ENCODE measurements at places on chromosomes 1 and 21.

DNA sequence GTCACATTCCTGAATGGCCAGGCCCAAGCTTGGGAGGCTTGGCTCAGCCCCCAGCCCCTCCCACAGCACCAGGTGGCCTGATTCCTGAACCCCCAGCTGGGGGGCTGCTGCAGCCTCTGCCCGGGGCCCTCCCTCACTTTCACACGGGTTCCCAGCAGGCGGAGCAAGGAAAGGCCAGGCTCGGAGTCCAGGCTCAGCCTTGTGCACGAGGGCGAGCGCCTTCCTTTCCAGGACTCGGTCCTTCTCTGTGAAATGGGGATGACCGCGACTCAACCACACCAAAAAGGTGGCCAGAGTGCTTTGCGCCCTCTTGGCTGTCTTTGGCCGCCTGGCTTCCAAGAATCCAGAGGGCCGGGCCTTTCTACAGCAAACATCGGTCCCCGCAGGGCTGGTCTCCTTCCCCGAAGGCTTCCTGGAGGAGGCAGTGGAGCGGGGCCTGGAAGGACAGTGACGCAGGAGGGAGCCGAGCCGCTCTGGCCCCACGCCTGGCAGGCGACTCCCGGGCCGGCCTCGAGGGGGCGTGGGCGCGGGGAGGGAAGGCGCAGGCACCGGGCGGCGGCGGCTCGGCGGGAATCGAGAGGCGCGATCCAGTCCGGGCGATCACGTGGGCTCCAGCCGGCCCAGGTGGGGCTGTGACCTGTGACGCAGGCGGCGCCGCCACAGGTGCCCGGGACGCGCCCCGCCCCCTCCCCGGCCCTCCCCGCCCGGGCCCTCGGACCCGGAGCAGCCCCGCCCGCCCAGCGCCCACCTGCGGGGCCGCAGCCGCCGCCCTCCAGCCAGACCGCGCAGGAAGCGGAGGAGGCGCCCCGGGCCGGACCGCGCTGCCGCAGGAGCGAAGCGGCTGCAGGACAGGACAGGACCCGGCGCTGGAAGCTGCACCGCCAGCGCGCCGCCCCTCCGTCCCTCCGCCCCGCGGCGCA, at the start of gene ARHGEF16:
Gene ARHGEF16 (plus strand): TSS at position 775 of the 920 bp plus-strand sequence. CDS start 8,420 bp downstream, outside the sequence.
- DNase-seq = peak; percentile 8

DNA sequence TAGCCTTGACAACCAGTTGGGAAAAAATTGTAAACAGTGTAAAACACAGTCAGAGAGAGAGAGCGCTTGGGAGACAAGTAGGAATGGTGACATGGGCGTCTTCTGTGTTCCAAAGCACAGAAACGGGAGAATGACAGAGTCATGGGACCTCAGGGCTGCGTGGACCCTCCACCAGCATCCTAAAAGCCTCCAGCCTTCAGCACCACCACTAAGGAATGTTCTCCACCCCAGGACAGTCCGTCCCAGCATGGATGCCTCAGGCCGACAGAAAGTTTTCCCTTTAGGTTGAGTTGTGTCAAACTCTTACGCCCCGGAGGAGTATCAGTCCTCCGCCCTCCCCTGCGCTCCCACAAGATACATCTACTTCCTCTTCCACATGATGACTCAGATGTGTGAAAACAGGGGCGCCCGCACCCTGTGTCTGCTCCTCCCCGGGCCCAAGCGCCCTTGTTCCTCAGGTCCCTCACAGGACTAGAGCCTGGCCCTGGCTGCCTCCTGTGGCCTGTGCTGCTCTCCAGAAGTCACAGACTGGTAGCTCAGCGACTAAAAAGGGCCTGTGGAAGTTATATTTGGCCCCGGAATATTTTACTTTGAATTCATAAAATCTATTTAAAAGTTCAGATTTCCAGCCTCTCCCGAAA, 63.9 kb upstream of the EFHD2 start:
- peak; percentile 55 for DNase-seq

GRCh38 chr1:199246716-199247115, 607.9 kb downstream of the PTPRC start:
- DNase-seq = no peak

GRCh38 chr1:166573199-166573598, 266.1 kb upstream of the POGK start:
- no peak for DNase-seq

DNA sequence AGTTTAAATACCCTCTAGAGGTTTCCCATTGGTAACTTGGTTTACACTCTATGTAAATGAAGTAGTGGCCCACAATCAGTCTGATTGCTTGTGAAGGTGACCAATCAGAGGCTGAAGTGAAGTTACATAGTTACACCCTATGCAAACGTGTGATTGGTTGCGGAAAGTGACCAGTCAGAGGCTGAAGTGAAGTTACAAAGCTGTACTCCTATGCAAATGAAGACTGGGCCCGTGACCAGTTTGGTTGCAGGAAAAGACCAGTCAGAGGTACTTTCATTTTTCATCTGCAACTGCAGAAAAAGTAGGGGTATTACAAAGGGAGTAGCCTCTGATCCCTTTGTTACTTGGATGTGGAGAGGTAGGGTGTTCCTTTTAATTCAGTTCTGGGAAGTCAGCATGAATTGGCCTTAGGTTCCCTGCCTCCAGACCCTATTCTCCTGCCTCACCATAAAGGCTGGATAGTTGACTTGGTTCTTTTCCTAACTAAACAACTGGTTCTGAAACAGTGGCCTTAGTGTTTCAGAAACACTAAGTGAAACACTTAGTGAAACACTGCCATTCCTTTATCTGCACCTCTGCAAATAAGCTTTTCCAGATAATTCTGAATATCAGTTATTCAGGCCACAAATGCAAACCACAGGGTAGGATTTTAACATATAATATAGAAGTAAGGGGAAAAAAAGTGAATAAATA, 39.3 kb downstream of the MAGI3 start:
- no peak for DNase-seq

DNA sequence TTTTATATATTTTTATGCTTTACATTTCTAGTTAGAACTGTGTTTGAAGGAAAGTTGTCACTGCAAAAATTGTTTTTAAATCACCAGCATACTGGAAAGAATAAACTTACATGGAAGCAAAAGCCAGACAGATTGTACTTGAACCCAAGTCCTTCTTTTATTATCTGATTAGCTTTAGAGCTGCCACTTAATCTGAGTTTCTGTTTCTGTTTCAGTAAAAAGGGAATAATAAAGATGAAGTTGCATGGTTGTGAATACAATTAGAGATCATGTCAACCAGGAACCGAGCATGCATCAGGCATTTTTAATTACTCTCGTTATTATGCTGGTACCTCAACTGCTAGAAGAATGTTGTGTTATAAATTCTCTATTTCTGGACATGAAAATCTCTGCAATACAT, 76.9 kb upstream of the EXO1 start:
- DNase-seq = no peak

GRCh38 chr1:214108097-214108446, 120.3 kb downstream of the PROX1 start:
- no peak for DNase-seq

GRCh38 chr1:68969441-68969840, 472.6 kb upstream of the DEPDC1 start:
- no peak for DNase-seq

DNA sequence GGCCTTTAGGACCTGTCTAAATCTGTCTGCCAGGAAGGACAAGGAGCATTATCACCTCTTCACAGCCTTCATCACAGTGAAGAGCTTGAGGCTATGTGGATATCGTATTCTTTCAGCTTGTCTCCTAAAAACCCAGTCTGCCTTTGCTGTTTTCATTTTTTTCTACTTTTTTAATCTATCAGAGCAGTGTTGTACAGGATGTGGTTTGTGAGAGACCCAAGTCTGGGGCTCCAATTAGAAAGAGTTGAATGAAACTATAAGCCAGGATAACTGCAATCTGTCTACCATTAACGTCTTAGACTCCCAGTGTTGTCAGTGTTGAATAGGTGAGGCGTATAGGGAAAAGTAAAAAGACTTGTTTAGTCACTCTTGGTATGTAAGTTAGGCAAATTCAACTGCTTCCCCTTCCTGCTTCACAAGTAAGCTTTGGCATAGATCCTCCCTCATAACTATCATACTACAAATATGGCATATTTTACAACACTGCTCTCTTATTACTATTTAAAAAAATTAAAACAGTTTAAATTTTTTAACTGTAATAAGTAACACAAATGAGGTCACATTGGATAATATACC, 1225.8 kb upstream of the PRMT6 start:
- no peak for DNase-seq

DNA sequence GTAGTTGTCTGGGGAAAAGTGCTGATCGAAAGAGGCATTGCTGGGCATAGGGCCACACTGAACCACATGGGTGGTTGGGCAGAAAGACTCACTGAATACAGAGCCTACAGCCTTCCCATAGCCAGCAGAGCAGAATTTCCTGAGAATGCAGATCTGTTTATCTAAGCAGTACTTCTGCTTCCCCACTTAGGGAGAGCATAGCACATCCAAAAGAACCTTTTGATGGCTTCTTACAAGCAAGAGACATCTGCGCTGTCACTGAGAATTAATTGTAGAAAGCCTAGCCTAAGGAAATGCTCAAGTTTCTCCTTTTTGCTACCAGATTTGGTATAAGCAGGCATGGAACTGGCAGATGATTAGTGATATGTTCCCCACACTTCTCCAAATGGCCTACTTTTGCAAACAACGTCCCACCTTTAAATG, 13.0 kb upstream of the KLHDC8A start:
- no peak for DNase-seq

DNA sequence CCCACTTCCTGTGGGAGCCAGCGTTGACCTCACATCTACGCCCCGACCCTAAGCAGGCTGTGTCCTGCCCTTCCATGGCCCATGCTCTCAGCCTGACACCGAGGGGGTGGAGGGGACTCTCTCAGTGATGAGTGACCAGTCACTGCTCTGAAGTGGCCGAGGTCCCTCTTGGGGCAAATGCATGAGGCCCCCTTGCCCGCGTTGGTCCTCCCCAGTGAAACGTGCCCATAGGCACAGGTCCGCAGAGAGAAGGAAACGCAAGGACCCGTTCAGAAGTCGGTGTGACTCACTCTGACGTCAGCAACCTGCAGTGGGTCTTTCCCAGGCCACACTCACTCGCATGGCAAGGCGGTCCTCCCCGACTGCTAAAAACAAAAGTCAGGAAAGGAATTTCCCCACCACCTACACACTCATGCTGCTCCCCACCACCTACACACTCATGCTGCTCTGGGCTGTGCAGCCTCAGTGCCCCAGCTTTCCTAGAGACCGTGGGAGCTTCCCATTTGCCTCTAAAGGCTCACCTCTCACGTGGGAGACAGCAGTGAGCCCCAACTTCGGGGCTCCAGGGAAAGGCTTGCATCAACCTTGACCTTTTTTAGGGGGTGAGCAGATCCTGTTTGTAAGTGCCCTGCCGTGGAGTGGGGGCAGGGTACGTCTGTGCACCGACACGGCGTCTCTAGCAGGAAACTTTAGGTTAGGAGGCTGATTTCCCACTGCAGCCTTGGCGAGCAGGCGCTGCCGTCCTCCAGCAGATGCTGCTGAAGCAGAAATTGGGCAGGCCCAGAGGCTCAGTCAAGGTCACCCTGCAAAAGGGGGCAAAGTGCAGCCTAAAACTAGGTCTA, 11.4 kb downstream of the UBASH3A start:
- peak; percentile 96 for DNase-seq

- no peak for DNase-seq
Observed at GRCh38 chr1:232440325-232441035, 189.5 kb downstream of the SIPA1L2 start.

DNA sequence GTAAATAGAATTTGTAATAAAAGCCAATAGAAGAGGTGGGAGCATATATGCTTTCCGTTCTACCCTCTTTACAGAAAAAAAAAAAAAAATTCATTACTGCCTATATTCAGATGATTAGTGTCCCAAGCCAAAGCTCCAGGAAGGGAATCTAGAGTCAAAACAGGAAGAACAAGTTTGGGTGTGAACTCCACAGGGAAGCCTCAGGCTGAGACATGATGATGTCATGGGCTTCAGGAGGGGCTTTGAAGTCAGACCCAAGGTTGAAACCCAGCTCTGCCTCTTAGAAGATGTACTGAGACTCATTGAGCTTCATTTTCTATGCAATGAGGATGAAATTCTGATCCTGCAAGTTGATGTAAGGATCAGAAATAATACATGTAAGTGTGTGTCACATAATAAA, 250.0 kb upstream of the ADGRL2 start:
- DNase-seq = no peak

- no peak for DNase-seq
Observed at GRCh38 chr1:50266509-50266908, 156.7 kb downstream of the DMRTA2 start.

DNA sequence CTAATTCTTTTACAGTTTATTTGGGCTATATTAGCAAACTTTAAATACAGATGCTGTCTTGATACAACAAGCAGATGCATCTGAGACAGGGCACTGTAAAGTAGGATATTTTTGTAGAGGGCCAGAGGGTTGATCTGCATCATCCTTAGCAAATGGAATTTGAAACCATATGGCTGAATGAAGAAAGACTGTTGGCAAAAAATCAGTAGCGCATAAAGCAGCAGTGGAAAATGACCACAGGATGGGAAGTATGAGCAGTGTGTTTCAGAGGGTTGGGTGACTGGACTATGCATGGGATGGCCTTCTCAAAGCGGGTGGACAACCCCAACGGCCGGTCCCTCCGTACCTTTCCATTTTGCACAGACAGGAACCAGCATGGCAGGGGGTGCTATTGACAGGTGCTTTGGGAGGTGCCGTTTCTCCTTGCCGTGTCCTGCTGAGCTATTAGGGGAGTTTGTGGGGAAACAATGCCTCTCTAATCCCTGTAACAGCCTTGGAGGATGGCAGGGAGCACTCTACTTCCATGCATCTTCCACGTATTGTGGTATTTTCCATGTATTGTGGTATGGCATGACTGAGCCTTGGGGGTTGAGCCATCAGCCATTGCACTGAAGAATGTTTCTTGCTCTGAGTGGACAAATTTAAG, 5.9 kb downstream of the LRRC8B start:
- no peak for DNase-seq

DNA sequence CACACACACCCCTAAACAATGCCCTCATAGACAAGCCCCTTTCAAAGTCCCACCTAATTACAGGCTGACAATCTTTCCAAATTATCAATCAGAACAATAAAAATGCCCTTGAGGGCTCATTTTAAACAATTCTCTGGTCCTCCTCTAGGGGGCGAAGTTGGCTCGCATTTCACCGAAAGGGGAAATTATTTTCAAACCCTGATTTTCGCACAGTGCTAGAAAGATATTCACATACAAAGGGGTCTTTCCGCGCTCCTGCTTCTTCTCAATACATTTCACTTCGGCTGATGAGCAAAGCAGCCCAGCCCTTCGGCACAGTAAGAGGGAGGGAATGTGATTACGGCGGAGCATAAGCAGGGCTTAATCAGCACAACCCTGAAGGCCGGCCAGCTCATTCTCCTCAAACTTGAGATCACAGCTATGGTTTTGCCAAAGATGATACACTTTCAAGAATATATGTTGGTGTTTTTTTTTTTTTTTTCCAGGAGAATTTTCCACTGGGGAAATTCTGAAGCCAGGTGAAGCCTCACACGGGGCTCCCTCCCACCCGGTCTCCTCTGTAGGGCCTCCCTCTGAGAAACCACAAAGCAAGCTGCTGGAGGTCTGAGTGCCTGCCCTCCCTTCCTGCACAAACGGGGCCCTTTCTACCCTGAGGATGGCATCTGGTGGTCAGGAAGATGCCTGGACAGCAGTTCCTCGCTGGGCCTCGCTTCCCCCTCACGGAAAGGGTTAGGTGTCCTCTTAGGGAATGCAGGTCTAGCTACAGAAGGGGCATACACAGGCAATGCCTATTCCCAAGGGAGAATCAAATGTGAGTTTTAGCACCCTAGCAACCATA, 66.9 kb downstream of the GNG12 start:
- DNase-seq = peak; percentile 17

GRCh38 chr1:228039006-228039903, 32.5 kb downstream of the WNT3A start:
- DNase-seq = no peak

GRCh38 chr1:237981223-237981622, 90.5 kb upstream of the ZP4 start:
- DNase-seq = no peak

All from stimulated activated CD4-positive, alpha-beta T cell treated with anti-CD3 and anti-CD28 coated beads, Interleukin-4, amount 100 ng/mL, for 4 hours (primary cell).